Left renal cortex interstitium (tissue), 4 donors: ENCODE measurements at places on chromosomes 13 and 19. TPM values are rescaled to one million over a fixed set of nuclear protein-coding genes. Genes with fewer than 3 reads are reported as not detected.

Gene HNRNPUL1
- 197 TPM for polyA plus RNA-seq

Gene KLC3
- 1.5 TPM for polyA plus RNA-seq

Gene GPR4
- polyA plus RNA-seq = 5.4 TPM

Gene OR7G3
- not detected for polyA plus RNA-seq

Gene PNMA8B
- polyA plus RNA-seq = 4.3 TPM
